Activated CD8-positive, alpha-beta memory T cell treated with anti-CD3 and anti-CD28 coated beads for 4 hours (primary cell): ENCODE measurements at places on chromosomes 7 and 10.

GRCh38 chr7:25669281-25669781 is 441.0 kb upstream of the NPVF start:
- DNase-seq: no peak

DNA sequence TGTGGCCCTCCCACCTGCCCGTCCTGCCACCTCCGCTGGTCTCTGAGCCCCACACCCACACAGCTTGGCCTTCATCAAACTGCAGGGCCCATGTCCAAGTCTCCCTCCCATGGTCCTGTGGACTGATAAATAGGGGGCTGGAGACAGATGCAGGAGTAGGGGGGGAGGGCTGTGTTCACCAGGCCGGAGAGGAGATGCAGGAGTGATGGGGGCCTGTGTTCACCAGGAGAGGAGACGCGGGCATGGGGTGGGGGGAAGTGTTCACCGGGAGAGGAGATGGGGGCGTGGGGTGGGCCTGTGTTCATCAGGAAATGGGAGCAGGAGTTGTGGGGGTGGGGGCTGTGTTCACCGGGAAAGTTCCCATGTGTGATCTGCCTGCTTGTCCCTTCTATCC is 37.0 kb downstream of the JAKMIP3 start:
- no peak for DNase-seq

DNA sequence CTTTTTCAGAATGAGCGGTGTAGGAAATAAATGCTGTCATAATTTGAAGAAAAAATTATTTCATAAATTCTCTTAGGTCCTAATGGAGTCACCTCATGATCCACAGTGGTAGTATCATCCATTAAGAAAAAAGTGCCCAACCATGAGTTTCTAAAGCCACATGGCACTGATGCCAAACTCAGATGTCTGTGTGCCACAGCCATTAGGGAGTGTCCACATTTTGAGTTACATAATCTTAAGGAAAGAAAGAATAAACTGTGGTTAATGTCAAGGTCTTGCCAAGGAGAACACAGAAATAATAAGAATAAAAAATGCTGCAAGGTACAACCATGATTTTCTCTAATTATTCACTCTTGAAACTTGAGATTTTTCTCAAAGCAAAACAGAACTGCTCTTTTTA is 1101.8 kb downstream of the SORCS3 start:
- no peak for DNase-seq

DNA sequence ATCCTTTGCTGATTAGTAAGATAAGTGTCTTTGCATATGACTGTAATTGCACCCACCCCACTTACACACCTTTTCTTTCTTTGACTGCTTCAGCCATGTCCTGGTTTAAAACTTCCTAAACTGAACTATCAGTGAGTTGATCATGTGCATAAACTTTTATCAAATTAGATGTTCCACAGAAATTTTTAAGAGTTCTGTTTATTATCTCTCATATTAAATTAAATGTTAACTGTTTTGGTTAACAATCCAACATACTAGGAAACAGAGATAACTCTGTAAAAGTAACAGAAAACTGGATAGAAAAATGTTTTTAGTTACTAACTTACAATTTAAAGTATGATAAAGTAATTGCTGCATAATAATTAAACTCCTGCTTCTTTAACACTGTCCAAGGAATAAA is 959.6 kb upstream of the LRRN3 start:
- DNase-seq: no peak

DNA sequence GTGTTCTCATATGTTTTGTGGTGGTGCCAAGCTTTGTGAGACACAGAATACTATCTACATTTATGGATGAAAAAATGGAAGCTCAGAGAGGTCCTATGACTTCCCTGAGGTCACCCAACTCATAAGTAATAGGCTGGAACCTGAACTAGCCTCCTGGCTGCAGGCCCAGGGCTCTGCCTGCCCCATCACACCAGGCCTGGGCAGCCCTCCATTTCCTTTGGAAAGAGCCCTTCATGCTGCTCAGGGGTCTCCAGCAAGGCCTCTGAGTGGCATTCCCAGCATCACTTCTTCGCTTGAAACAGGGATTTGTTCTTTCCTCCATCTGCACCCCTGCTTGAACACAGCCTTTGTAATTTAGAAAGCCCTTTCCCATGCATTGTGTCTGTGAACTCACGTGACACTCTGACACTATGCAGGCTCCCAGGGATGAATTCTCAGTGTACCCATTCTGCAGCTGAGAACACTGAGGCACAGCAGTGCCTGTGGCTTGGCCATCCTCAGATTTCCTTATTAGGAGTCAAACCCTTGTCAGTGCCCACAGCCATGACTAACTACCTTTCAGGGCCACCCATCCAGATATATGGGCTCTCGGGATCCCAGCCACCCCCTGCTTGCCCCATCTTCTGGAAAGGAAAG is 127.8 kb upstream of the PPIF start:
- DNase-seq: no peak

- no peak for DNase-seq
Measured at GRCh38 chr7:106915873-106916272, 50.8 kb downstream of the PIK3CG start.

- no peak for DNase-seq
Measured at GRCh38 chr10:5076615-5077014, 17.6 kb upstream of the AKR1C3 start.

GRCh38 chr7:30046127-30046770 is 18.0 kb downstream of the PLEKHA8 start:
- no peak for DNase-seq
